NCI-H524 (cell line): ENCODE measurements at places on chromosomes 12 and 14.

GRCh38 chr14:104758981-104759969 lies 6.3 kb downstream of the SIVA1 start:
- DNase-seq = no peak

- DNase-seq = no peak
These were observed 13.0 kb upstream of the LEMD3 start for GRCh38 chr12:65156366-65156841.

- DNase-seq = no peak
These were observed 28.3 kb downstream of the DYNC1H1 start for GRCh38 chr14:101992708-101993107.

DNA sequence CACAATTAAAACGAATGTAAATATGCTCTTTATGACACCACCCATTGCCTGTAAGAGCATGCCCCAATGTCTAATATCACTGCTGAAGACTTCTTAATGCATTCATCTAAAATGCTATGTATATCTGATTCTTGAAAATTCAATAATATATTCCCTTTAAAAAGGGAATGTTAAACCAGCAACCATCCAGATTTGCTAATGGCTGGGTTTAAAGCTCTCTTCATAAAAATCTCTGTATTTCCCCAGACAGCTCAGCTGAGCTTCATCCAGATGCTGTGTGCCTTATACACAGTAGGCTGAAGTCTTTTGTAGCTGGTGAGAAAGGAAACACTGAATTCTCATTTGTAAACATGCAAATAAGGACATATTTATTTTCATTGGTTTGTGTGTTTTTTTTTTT lies at the start of gene TAS2R14:
TSS of gene TAS2R14 (minus strand) at position 101 of the 400 bp plus-strand sequence. CDS start at position 45, 56 bp downstream.
- DNase-seq = no peak

DNA sequence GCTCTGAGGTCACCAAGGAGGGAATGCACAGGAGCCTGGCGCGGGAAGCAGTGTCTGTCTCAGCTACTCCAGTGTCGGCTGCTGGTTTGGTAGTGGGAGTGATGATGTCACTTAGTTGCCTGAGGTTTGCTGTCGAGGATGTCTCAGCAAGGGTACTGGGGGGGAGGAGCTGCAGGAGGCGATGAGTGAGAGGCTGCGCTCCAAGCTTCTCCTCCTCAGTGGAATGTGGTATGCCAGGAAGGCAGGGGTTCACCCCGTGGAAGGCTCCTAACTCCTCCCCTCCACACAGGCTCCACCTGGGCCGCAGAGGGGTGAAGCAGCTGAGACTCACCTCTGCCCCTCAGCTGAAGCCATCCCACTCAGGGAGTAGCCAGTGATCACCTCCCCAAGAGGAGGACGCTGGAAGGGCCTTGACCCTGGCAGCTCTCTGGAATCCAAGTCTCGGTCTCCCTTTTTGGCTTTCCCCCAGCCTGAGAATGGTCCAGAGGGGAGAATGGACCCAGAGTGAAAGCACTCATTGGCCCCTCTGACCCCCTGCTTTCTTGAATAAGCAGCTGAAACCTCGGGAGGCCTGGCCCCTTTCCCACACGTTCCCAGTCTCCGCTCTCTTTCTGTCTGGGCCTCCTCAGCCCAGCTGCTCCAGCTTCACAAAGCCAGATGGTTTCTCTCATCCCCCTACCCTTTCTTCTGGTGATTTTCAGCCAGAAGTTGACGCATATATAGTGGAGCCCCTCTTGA lies 178.9 kb upstream of the FKBP4 start:
- no peak for DNase-seq

DNA sequence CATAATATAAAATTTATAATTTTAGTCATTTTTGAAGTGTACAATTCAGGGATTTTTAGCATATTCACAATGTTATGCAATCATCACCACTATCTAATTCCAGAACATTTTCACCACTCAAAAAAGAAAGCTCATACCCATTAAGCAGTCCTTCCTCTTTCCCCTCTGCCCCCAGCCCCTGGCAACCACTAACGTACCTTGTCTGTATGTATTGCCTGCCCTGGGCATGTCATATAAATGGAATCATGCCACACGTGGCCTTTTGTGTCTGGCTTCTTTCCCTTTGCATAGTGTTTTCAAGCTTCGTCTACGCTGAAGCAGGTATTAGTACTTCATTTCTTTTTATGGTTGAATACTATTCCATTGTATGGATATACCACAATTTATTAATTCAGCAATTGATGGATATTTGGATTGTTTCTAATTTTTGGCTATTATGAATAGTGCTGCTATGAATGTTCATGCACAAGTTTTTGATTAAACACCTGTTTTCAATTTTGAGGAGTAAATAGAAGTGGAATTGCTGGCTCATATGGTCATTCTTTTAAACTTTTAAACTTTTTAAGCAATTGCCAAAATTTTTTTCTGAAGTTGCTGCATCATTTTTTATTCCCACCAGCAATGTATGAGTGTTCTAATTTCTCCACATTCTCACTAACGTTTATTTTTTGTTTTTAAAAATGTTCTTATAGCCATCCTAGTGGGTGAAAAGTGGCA lies 1.6 kb upstream of the SSTR1 start:
- no peak for DNase-seq
